SK-N-SH treated with all-trans-retinoic acid at 6 μM for 48 hours (cell line): ENCODE measurements at places on chromosomes 6 and 20.
A peak's percentile ranks its signal among the peaks of the same experiment; 100 is the strongest.

GRCh38 chr20:36128463-36129159 is 25.9 kb upstream of the EPB41L1 start:
- peak; percentile 73 for ATAC-seq

DNA sequence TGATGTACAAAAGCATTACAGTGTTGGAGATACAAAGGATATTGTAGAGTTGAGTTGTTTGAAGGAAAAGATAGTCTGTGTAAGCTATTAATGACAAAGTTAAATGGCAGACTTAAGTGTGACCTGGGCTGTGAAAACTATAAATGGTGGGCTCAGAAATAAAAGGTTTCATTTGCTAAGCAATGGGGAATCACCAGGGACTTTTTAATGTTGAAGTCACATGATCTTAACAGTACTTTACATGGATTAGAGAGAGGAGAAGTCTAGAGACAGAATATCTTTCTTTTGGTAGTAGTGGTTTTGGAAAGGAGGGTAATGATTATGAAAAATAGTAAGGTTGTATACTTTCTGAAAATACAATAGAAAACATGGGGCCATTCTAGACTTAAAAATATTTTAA is 67.1 kb downstream of the SCAF8 start:
- ATAC-seq, result no peak

DNA sequence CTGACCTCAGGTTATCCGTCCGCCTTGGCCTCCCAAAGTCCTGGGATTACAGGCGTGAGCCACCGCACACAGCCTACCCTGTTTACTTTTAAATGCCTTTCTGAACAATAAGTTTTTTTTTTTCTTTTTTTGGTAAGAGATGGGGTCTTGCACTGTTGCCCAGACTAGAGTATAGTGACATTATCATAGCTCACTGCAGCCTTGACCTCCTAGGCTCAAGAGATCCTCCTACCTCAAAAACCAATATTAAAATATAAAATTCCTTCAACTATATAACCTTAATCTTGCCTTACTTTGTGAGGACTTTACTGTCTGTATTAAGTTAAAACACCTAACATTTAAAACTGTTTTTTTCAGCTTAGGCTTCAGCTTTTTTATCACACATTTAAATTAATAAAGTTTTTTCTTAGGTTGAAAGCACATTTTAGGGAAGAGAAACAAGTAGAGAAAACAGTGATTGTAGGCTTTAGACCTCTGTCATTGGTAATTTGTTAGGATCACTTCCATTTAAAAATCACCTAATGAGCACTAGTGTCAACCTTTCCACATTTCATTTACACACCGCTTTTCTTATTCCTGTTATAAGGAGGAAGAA is 2.9 kb downstream of the UBR2 start:
- ATAC-seq, result no peak

- no peak for ATAC-seq
These were observed 86.9 kb downstream of the TCP11 start for GRCh38 chr6:35054106-35054742.
